ENCODE measurements at places on chromosomes 4 and X.

DNA sequence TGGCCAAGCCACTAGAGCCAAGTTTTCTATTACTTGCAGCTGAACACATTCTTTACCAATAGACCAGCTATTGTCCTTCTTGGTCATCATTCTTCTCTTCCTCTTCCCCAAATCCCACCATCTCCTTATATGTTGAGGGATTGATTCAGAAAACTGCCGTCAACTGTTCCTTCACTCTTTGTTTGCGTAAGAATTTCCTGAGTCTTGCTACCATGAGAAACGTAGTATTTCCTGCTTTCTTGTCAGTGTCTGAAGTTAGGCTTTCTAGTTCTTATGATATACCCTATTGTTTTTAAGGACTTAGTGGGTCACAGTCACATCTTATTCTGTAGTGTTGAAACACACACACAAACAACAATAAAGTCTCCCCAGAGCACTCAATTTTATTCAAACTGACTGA lies 20.1 kb downstream of the IGFBP7 start:
- DNase-seq: no peak

GRCh38 chr4:37169956-37170355 lies 74.6 kb upstream of the NWD2 start:
- no peak for DNase-seq

DNA sequence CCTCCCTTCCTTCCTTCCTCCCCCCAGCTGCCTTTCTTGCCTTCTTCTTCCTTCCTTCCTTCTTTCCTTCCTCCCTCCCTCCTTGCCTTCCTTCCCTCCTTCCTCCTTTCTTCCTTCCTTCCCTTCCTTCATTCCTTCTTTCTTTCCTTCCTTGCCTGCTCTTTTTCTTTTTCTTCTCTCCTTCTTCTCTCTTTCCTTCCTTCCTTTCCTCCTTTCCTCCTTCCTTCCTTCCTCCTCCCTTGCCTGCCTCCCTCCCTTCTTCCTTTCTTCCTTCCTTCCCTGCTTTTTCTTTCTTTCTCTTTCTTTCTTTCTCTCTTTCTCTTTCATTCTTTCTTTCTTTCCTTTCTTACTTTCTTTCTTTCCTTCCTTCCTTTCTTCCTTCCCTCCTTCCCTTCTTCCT lies 49.1 kb downstream of the STK32B start:
- no peak for DNase-seq

DNA sequence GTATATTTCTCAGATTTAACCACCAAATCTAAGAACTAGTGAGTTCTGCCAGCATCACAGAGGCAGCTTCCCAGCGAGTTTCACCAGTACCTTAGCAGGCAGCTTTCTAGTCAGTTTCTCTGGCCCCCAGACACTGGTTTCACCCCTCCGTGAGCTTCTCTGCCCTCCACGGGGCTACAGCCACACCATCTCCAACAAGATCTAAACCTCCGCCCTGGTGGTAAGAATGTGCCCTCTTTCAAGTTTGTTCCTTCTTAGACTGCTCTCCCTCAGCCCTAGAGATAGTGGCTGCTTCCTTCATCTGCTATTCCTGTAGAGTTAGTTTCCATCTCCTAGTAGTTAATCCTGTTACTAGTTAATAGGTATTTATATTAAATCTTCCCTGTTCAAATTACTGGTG lies 60.5 kb upstream of the TAB3 start:
- DNase-seq: no peak

- DNase-seq: no peak
These were observed 601 bp downstream of the SLC25A43 start for GRCh38 chrX:119399772-119400101.

DNA sequence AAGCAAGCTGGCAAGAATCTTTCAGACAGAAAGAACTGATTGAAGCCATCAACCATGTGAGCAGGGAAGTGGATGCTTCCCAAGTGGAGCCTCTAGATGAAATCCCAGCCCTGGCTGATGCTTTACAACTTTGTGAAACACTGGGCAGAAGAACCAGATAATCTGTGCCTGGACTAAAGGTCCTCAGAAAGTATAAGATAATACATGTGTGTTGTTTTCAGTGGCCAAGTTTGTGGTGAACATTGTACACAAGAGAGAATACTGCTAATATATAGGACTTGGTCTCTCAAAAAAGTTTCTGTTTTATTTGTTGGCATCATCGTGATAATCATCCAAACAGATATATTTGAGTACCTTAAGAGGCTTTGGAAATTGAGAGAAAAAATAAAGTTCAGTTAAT lies 1367.8 kb upstream of the IGFBP7 start:
- DNase-seq: no peak

DNA sequence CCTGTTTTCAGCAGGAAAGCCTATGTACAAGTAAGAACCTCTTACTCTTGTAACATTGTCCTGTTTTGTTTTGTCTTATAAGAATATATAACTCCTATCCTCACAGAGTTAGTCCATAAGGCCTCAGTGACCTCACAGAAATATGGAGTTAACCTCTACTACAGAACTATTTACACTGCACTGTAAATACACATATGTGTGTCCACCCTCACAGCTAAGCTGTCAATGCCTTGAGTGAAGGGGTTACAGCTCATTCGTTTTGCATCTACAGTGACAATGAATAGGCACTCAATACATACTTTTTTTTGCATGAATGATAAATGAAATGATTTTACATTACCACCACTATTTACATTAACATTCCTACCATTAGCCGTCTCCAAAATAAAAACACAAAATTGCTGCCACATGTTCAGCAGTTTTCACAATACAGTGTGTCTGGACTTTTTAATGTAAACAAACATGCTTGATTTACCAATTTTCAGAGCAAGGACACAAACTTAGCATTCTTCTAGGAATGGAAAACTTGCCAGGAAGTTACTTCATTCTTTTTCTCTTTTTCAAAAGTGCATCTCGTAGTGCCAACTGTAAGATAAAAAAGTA lies 9.5 kb upstream of the NAAA start:
- no peak for DNase-seq

- peak; percentile 44 for DNase-seq
These were observed 231.3 kb upstream of the CT83 start for GRCh38 chrX:116694046-116694445.

GRCh38 chr4:54683616-54684346 lies 26.0 kb downstream of the KIT start:
- DNase-seq: no peak

DNA sequence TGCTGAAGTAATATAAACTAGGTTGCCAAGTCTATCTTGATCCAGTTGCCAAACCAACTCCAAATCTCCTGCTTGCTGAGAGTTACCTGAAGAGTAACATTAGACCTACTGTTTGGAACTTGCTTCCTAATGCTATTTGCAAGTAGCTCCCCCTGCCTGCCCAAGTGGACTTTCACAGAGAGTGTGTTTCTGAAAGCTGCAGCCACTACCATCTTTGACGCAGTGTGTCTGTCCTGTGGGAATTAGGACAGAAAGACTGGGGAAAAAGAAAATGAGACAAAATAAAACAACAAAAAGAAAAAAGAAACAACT lies 195.0 kb upstream of the HS3ST1 start:
- no peak for DNase-seq

DNA sequence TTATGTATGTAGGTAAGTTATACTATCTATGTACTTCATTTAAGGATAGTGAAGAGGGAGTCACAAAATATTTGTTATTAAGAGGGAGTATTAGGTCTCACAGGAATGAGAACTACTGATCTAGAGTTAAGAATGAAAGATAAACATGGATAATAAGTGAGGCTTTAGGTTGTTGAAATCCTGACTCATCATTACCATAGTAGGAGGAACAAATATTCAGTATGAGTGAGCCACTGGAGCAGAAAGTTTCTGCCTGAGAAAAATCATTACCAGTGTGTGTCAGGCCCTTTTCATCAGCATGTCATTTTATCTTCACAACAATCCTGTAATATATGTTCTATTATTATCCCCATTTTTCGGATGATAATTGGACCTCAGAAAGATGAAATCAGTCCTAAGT lies 27.2 kb upstream of the IGSF1 start:
- no peak for DNase-seq

- DNase-seq: no peak
These were observed 98.9 kb downstream of the HPGD start for GRCh38 chr4:174423257-174423944.

GRCh38 chr4:76628251-76628650 lies 193.2 kb downstream of the SHROOM3 start:
- no peak for DNase-seq

- DNase-seq: no peak
These were observed 25.9 kb downstream of the SMIM31 start for GRCh38 chr4:164779811-164780216.

DNA sequence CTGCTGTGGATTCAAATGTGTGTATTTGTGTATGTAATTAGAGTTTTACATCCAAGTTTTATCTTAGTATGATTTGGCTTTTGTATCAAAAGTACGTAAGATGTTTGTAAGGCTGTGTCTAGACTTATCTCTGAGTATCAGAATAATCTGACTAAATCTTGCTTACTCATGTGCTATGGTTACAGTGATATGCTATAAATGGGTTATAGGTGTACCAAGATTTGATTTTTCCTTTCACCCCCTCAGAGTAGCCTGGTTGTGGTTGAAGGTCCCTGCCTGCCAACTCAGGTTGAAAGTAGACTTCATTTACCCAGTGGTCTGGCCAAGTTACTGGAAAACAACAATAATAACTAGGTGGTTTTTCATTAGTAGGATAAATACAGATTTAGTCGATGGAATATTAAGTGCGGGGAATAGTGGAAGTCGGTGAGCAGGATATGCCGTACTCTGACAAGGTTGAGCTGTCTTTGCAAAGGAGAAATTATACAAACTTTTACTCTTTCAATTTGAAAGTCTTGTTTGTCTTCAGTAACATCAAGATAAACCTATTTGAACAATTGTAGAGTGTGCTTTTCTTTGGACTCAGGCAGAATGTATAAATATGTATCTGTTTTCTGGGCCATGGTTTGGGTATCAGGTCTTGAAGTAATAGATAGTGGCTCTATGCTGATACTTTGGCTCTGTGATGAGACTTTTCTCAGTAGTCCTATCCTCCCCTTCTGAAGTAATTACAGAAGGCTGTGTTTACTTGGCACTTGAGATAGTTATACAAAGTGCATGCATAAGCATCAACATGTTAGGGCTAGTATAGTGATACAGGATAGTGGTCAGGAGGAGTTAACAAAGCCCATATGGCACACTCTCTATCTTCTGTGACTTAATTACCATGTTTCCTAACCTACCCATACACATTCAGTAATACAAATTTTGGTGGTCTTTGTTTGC lies 23.7 kb downstream of the BMP2K start:
- DNase-seq: no peak

- DNase-seq: no peak
These were observed 86.3 kb downstream of the ZNF827 start for GRCh38 chr4:145852256-145852839.

- DNase-seq: no peak
These were observed 43.7 kb downstream of the NLGN4X start for GRCh38 chrX:6184900-6185515.

DNA sequence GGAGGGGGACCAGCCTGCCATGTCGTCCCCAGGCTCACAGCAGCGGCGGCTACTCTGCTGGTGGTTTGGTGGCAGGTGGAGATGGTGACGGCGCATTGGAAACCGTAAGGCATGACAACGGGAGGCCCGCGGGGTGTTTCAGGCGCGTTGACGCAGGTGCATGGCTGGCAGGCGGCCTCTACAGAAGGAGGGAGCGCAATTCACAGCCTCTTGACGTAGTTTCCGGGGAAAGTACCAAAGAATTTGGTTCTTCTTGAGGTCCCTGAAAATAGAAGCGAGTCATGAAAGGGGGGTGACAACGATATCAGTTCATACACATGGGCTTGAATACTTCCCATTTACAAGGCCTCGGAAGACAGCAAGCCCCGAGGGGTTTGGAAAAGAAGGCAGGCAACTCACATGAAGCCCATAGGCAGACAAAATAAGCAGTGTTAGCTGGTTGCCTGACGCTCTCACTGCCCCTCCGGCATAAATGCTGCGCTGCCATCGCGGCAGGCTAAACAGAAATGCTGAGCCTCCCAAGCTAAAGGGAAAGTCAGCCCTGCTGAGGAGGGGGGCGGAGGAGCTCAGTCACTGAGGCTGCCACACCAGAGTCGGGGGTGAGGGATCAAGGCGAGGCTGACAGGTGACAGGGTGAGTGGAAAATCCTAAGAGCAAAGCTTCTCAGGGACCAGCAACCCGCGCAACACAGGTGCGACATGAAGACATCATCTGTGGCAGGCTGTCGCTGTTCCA lies 52.3 kb upstream of the PDLIM3 start:
- DNase-seq: no peak

- DNase-seq: no peak
These were observed 31.2 kb downstream of the USP38 start for GRCh38 chr4:143215873-143216272.

DNA sequence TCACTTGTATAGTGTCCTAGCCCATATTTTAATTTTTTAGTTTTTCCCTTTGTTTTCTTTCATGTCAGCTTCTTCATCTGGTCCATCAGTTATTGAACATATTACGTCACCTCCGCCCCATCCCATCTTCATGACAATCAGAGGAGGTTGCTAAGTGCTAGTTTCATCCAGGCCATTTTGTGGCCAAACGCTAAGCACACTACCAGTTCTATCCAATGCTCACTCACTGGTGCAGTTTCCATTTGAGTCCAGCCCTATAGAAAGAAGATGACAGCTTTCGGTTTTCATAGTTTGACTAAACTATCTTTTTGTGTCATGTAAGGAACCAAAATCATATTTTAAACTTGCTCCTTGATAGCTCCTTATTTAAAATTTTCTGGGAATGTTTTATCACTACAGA lies 304.2 kb downstream of the TENM3 start:
- DNase-seq: no peak

DNA sequence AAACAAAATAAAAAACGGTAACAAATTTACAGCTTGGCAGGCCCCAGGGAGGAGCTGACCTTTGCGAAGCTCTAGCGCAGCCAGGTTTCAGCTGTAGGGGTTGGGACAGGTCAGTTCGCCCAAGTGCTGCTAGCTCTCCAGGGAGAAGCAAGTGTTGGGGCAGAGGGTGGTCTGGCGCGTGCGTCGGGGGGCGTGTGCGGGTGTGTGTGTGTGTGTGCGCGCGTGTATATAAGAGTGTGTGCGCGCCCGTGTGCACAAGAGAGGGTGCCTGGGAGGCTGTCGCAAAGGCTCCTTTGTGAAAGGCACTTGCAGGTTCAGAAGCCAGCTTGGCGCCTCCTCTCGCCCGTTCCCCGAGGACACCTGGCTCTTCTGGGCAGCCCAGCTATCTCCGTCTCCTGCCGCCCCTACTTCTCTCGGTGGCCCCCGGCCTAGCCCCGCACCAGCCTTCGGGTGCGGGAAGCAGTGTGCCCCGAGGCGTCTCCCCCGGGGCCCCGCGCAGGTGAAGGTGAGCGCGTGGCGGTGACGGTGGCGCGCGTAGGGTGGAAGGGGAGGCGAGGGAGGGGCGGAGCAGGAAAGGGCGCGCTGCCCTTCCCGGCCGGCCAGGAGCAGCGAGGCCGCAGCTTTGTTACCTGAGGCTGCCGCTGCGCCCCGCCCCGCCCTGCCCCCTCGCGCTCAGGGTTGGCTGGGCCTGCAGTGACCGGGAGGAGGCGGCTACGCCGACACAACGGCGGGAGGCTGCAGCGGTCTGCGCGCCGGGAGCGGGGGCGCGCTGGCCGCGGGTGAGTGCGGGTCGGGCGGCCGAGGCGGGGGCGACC lies at the start of gene FHDC1:
FHDC1 (plus strand) TSS at position 693 of the 815 bp plus-strand sequence. CDS start 6,735 bp downstream, outside the sequence.
- peak; percentile 77 for DNase-seq

- DNase-seq: no peak
These were observed 306.5 kb upstream of the LDB2 start for GRCh38 chr4:17204908-17205307.
